ENCODE measurements at places on chromosomes 7 and 10.

GRCh38 chr7:146115851-146116520 is 615 bp upstream of the CNTNAP2 start:
- peak; percentile 9 for DNase-seq

DNA sequence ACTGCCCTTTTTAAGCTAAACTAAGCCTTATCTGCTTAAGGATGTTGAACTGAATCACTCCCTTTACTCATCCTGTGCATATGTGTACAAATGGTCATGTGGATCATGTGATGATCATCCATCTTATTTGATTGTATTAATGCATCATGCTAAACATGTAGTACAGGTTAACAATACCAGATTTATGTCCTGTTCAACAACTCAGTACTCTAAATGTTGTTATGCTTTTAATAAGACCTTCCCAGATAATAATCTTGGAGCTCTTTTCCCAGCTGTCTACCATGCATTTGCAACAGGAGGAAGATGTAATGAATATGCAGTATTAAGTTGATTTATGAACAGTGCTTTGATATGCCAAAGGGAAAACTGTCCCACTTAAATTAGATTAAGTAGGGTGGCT is 318.0 kb downstream of the BICC1 start:
- no peak for DNase-seq

GRCh38 chr7:19097165-19098055 is 20.0 kb downstream of the TWIST1 start:
- DNase-seq: no peak

- DNase-seq: peak; percentile 66
Observed at GRCh38 chr10:79243181-79244067, 103.8 kb upstream of the PPIF start.

GRCh38 chr7:18760631-18761445 is 265.3 kb downstream of the HDAC9 start:
- no peak for DNase-seq

DNA sequence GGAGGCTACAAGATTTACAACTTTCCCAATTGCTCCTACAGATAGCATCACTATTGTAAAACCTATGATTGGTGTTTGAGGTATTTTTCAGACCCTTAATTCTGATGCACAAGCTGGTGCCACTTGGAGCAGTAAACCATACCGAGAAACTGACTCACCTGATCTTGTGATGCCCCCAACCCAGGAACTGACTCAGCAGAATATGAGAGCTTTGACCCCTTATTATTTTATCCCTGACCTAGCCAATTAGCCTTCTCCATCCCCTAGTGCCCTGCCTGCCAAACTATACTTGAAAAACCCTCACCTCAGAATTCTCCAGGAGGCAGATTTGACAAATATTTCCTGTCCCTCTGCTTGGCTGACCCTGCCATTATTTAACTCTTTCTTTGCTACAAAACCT is 585.9 kb upstream of the GHITM start:
- no peak for DNase-seq

DNA sequence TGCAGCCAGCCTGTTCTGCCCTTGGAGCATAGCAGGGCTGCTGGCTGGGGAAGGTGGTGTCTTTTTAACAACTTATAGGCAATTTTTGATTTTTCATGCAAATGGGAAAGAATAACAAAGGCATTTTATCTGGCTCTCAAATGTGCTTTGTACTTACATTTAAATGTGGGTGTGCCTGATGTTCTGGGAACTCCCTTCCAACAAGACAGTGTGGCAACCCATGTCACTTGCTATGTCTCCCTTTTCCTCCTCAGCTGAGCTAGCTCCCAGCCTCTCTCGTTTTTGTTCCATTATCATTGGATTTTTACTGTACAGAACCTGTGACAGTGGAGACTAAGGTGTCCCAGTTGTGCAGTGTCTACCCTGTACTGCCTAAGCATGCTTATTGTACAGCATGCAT is 93.5 kb upstream of the PDCD4 start:
- no peak for DNase-seq

DNA sequence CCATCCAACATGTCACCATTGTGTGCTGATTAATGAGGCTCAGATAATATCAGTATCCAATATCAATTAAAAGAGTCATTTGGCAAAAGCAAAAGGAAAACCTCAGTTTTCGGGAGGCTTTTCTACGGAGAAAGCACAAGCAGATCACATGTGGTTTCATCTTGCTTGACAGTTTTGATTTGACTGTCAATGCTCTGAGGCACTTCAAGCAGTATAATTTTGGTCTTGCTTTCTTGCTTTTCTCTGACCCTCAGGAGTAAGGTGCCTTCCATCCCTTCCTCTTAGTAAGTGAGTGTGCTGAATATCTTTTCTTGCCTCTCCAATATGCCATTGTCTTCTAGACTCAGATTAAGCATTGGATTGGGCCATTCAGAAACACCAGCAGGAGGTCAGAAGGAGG is 115.5 kb upstream of the CALCR start:
- no peak for DNase-seq

DNA sequence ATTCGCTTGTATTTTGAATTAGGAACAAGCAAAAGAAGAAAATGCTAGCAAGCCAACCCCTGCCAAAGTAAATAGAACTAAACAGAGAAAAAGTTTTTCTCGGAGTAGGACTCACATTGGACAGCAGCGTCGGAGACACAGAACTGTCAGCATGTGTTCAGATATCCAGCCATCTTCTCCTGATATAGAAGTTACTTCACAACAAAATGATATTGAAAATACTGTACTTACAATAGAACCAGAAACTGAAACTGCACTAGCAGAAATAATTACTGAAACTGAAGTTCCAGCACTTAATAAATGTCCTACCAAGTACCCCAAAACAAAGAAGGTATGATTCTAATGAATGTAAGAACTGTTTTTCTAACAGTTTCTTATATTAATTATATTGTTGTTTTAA is 87.9 kb downstream of the KMT2E start:
- DNase-seq: no peak

DNA sequence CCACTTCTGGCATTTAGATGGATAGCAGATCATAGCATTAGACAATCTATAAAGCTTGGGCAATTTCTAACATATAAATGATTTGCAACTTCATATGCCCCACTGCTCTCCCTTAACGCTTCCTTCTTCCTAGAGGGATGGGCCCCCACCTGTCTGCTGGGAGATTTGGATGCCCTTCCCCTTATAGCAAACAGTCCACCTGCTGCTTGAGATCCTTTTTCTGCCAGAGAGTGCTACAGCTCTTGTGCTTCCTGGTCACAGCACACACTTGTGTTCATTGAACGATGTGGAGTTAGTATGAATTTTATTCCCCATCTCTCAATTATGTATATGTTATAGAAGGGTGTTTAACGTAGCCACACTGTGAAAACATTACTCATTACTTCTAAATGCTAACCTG is 10.4 kb upstream of the PCGF5 start:
- no peak for DNase-seq

GRCh38 chr7:149196705-149197171 is 1.4 kb downstream of the ZNF282 start:
- DNase-seq: no peak

GRCh38 chr10:132375795-132376297 is 21.2 kb upstream of the PWWP2B start:
- no peak for DNase-seq

- no peak for DNase-seq
Observed at GRCh38 chr10:124650820-124651401, 93.3 kb downstream of the FAM53B start.

GRCh38 chr7:70334871-70335270 is 736.6 kb downstream of the AUTS2 start:
- no peak for DNase-seq

DNA sequence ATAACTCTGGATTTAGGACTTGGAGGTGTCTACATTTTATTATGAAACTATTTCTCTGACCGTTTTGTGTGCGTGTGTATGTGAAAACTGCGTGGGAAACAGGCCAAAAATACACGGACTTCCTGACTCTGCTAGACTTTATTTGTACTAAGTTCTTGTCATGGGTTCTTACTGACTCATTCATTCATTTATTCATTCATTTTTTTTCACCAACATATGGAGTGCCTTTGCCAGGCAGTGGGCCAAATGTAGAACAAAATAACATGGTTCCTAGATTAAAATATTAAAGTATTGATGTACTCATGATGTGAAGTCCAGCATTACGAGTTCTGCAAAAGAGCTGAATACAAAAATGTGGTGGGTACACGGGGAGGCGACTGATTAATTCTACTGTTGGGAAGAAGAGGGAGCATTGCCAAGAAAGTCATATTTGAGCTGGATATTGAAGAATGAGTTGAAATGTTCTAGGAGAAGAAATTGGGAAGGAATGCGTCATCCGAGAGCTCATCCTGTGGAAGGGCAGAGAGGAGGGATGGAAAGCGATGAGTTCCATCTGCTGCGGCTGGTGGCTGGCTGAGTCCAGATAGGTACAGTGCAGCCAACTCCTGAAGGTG is 24.6 kb downstream of the CACNB2 start:
- DNase-seq: no peak

- peak; percentile 4 for DNase-seq
Observed at GRCh38 chr10:92291921-92292845, 1.2 kb downstream of the MARCHF5 start.

- DNase-seq: no peak
Observed at GRCh38 chr10:15540727-15541126, 169.6 kb upstream of the FAM171A1 start.

- DNase-seq: no peak
Observed at GRCh38 chr7:18663321-18663720, 167.8 kb downstream of the HDAC9 start.

GRCh38 chr7:104861729-104862390 is 152.1 kb upstream of the KMT2E start:
- DNase-seq: no peak

DNA sequence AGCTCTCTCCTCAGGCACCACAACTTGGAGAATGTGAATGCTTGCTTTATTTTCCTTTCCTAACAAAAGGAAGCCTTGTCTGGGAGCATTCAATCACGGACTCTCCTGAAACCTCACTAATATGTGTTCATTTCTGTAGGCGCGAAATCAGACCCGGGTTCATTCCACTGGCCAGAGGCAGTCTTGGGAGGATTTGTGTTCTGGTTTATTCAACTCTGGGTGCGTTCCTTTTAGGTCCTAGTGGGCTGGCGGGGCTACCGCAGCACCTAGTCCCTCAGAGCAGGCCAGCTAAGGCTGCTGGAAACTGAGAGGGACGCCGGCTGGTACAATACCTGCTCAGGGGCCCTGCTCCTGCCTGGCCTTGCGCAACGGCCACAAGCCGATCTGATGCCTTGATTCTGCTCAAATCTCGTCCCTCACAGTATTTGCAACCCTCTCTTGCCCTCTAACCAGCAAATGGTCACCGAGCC is 7.5 kb downstream of the HOXA4 start:
- no peak for DNase-seq

- no peak for DNase-seq
Observed at GRCh38 chr7:110548372-110548771, 542.6 kb upstream of the LRRN3 start.

GRCh38 chr7:79786187-79786586 is 332.7 kb upstream of the MAGI2 start:
- no peak for DNase-seq

GRCh38 chr7:55132890-55133551 is 114.2 kb downstream of the EGFR start:
- no peak for DNase-seq

- no peak for DNase-seq
Observed at GRCh38 chr7:25077096-25077495, 48.0 kb downstream of the CYCS start.

GRCh38 chr10:77041636-77042258 is 595.9 kb downstream of the KCNMA1 start:
- no peak for DNase-seq

DNA sequence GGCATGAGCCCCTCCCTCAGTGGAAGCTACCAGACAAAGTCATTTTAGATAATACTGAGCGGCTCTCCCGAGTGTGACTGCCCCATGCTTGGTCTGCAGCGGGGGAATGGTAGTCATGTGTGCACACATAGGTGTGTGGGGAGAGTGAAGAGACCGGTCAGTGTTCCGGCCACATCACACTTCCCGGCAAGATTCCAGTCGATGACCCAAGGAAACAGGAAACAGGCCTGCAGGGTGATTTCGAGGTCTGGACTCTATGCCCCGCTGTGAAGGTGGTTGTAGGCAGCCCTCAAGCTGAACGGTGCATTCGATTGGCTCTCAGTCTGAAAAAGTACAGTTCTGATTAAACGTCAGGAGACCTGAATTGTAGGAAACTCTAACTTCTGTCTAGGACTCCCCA is 73.2 kb downstream of the SYPL1 start:
- no peak for DNase-seq

- DNase-seq: no peak
Observed at GRCh38 chr10:21100871-21101514, 203.9 kb upstream of the NEBL start.

DNA sequence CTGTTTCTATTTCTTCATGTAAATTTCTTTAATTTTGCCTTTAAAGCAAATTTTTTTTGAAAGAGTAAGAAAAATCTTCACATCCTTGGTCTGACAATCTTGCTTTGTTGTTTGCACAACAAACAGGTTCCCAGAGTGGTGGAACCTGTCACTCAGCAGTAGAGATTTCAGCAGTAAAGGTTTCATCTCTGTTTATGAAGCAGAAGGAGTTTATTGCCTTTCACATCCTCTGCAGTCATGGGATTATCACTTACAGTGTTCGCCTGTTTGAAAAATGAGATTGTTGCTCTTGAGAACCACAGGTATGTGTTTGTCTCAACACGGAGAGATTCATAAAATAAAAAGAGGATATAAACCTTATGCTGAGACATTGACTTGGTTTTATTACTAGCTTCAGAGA is 342.6 kb downstream of the IPMK start:
- DNase-seq: no peak

DNA sequence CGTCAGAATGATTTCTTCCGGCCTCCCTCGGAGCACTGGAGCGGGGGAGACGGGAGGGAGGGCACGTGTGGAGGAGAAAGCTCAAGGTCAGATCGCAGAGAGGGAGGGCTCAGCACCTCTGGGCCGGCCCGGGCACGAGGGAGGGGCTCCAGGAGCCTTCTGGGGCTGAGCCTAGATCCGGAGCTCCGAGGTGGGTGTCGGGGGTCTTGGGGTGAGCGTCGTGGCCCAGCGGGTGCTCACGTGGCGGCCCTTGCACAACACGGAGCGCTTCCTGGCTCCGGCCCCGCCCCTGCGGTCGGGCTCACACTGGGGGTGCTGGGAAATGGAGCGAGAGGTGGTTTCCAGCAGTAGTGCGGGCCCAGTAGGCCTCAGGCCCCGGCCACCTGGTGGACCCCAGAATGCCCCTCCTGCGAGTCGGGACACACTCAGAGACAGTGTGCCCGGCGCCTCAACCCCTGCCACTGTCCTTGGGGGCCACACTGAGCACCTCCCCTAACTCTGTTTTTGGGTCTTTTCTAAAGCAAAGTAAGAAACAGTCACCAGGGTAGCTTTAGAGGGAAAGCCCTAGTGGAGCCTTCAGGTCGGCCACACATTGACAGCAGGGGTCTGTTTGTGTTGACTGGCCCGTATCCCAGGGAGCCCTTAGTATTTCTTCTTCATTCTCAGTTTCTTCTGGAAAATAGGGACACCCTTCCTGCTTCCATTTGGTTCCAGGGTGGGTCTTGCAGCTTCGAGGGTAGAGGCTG is 798 bp downstream of the PPIF start:
- DNase-seq: peak; percentile 37

DNA sequence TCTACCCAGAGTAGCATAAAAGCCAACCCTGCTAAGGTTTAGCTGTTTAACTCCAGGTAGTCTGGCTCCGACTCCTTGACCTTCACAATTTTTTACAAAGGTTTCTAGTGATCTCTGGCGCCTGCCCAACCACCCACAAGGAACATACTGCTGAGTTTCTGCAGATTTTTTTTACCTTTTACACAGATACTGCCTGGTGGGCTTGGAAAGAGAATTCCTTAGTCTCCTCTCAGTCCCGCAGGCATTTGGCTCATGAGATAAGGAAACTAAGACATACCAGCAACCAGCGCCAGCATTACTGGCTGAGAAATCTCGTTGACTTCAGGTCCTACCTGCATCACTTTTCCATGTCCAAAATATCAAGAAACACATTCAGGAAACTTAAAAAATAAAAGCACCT is 51.1 kb upstream of the LYZL1 start:
- DNase-seq: no peak

Measured in substantia nigra (tissue), 51 donors.